ENCODE measurements at places on chromosomes 4 and X. TPM values are rescaled to one million over a fixed set of nuclear protein-coding genes. Genes with fewer than 3 reads are reported as not detected.

CLTRN gene
- 0.53 TPM for total RNA-seq

LPAR4 gene
- total RNA-seq, result 0.08 TPM

MAGEE1 gene
- total RNA-seq, result 2.8 TPM

CLDN2 gene
- 0.10 TPM for total RNA-seq

NXF2 gene
- not detected for total RNA-seq

IBSP gene
- total RNA-seq, result not detected

PPBP gene
- 0.86 TPM for total RNA-seq

All from left cardiac atrium (tissue), 4 donors.